ENCODE measurements at places on chromosomes 7 and 10.

GRCh38 chr7:27237735-27238334 is 4.8 kb upstream of the EVX1 start:
- no peak for DNase-seq

DNA sequence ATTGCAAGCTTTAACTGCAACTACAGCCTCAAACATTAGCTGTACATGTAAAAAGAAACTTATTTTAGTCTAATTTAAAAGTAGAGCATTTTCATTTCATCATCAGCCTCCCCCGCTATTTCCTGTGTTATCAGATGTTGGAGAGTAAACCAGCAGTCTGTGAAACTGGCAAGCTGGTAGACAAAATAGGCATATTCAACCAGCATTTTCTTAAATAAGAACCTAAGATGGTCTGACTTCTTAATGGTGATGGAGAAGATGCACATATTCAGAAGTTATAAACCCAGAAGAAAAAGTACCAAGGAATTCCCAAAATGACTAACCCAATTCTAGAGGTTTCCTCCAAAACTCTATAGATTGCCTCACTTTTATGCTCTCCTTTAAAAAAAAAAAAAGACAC is 24.9 kb downstream of the PIK3AP1 start:
- no peak for DNase-seq

DNA sequence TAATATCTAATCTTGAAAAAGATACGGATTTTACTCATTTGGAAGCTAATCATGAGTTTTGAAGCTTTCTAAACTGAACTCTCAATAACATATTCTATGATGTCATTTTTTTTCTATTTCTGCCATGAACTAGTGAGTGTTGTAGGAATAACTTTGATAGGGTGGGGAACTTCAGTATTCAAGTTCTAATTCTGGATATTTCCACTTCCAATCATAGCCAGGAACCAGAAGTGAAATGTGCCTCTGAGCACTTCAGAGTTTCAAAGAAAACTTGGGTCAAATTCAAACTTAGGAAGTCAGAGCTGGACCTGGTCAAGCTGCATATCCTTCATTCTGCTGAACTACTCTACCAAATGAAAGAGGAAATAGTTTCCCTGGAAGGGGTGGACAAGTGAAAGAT is 847 bp downstream of the AGMO start:
- DNase-seq, result no peak

DNA sequence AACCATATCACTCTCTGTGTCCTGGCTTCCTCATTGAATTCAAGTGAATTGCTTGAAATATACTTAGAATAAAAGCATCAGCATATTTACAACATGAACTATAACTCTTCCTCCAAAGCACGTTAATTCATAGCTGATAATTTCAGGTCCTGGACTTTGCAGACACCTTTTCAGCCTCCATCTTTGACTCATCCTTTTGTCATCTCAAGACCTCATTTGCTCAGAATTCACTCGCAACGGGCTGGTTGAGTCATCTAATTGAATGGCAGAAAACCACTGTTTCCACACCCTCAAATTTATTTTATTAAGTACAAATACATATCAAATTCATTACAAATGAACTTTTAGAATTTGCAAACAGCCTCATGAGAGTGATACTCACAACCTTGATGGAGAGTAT is 545.7 kb downstream of the GATA3 start:
- no peak for DNase-seq

DNA sequence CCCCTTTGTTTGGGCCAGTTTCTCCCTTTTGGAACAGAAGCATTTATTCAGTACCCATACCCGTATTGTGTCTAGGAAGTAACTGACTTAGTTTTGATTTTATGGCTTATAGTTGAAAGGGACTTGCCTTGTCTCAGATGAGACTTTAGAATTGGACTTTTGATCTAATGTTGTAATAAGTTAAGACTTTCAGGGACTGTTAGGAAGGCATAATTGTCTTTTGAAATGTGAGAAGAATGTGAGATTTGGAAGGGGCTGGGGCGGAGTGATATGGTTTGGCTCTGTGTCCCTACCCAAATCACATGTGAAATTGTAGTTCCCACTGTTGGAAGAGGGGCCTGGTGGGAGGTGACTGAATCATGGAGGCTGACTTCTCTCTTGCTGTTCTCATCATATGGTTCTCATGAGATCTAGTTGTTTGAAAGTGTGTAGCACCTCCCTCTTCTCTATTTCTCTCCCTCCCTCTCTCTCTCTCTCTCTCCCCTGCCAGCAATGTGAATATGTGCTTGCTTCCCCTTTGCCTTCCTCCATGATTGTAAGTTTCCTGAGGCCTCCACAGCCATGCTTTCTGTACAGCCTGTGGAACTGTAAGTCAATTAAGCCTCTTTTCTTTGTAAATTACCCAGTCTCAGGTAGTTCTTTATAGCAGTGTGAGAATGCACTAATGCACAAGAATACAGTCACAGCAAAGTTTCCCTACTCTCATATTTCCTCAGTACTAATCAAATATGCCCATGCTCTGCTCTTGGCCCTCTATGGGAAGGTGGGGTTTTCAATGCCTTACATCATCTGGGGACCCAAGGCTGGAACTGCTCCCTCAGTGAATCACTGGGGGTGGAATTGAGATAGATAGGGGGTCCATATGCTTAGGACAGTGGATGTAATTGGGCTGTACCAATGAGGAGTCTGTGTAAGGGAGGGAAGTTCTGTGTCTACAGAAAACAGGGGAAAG is 17.2 kb upstream of the AKR1C1 start:
- no peak for DNase-seq

GRCh38 chr7:129617178-129617577 is 5.7 kb downstream of the NRF1 start:
- no peak for DNase-seq

- DNase-seq, result no peak
These were observed 220.5 kb downstream of the MLLT10 start for GRCh38 chr10:21754410-21755011.

- DNase-seq, result no peak
These were observed 9.4 kb downstream of the IFRD1 start for GRCh38 chr7:112459645-112460044.

- DNase-seq, result no peak
These were observed 45.6 kb upstream of the C1GALT1 start for GRCh38 chr7:7136466-7137381.

DNA sequence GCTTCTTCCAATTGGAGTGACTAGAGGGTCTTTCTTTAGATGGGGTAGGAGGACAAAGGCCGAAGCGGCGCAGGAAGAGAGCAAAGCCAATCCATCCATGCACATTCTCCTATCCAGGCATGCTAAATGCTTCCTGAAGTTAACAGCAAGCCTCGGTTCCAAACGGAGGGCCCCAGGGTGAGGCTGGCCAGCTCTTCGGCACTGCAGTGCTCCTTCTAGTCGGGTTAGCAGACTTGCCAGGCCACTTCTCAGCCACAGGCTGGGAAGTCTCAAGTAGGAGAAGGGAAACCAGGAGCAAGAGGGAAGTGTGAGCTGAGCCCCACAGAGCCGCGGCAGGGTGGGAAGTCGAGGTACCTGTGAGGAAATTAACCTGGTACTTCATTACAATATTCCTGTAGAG is 253.8 kb upstream of the INHBA start:
- DNase-seq, result no peak

DNA sequence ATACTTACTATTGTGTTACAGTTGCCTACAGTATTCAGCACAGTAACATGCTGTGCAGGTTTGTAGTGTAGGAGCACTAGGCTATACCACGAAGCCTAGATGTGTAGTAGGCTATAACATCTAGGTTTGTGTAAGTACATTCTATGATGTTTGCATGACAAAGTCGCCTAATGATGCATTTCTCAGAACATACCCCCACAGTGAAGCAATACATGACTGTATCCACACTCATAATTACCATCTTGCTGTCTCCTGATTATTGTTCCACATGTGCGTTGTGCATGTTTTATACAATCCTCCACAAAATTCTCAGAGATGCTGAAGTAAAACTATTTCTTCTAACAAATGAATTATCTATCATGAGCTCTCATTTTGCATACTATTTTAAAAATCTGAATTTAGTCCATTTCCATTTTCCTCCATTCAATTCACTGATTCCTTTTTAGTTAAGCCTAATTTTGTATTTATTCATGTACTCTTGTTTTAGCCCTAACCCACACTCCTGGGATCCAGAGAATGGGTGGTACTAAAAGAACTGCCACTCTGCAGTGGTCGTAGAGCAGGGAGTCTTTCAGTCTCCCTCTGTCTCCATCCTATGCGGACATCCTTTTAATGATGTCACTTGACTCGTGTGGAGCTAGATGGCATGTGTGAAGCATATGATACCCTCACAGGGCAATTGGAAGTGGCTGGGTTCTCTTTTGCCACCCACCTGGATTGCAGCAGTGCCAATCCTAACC is 67.6 kb upstream of the CAV2 start:
- DNase-seq, result no peak

DNA sequence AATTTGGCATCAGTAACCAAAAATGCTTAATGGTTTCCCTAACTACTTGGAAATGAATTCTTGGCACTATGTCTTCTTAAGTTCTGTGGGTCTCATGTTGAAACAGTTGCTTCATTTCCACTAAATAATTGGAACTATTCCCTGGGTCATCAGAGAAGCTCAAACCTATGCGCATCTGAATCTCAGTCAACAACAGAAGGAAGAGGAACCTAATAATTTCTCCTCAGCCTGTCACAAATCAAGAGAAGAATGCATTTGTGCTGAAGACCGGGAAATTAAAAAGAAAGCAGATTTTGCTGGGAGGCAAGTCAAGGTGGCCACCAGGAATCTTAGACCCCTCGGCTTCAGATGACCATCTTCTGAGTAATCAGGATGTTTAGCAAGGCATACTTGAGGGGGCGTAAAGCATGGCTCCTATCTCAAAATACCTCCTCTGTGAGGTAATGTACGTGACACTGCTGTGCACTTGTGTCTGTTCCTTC is 41.4 kb downstream of the TOMM7 start:
- no peak for DNase-seq

DNA sequence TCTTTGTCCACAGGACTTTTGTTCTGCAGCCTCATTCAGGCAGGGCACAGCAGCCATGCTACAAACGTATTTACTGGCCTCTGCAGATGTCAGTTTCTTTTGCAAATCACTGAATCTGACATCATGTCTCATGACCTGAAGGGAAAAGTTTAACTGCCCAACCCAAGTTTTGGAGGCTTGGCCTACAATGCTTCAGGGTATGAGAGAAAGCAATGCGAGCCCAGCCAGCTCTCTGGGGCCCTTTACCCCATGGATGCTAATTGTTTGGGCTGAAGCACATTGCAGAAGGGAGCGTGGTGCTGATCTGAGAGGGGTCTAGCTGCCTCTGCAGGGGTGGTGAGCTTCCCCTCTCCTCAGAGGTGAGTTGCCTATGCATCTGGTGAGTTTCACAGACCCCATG is 179.9 kb upstream of the CXCL12 start:
- DNase-seq, result no peak

DNA sequence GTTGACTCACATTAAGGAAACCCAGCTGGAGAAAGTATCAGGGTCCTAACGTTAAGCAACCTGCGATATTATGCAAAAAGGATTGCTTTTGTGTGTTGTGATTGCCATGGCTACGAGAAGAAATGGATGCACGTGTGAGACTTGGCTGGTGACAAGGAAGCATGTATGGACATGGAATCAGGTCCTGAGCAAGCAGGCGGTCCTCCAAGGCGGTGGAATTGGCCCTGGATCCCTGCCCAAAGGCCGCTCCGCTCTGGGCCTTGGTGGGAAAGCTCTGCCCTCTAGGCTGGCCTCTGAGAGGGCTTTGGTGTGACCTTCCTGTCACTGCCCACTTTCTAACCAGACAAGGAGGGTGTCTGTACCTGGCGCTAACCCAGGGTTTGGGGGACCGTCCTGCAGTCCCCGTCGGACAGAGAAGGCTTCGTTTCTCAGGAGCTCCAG is 192.1 kb downstream of the EBF3 start:
- DNase-seq, result no peak

DNA sequence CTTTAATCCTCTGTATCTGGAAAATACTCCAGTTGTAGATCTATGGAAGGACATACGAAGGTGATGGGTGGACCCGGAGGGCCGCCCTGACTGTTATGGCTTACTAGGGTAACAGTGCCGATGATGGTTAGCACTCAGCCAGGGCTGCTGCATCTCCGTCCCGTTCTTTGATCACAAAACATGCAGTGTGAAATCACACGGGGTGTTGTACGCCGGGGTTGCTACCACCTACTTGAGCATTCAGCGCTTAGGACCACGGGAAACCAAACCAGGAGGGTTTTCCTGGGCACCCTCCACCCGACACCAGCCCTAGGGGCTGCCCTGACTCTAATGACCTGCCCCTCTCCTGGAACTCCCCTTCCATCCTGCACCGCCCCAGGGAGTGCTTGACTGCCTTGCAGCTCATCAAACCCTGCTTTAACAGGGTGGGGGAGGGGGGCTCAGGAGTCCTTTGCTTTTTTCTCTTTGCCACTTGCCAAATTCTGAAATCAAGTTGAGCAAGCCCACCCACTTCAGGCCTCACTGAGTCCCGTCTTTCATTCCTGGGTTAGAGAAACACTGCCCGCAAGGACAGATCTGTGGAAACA is 20.4 kb downstream of the ZNF775 start:
- DNase-seq, result no peak

GRCh38 chr10:87092861-87093631 is 1.6 kb downstream of the GLUD1 start:
- DNase-seq, result no peak

DNA sequence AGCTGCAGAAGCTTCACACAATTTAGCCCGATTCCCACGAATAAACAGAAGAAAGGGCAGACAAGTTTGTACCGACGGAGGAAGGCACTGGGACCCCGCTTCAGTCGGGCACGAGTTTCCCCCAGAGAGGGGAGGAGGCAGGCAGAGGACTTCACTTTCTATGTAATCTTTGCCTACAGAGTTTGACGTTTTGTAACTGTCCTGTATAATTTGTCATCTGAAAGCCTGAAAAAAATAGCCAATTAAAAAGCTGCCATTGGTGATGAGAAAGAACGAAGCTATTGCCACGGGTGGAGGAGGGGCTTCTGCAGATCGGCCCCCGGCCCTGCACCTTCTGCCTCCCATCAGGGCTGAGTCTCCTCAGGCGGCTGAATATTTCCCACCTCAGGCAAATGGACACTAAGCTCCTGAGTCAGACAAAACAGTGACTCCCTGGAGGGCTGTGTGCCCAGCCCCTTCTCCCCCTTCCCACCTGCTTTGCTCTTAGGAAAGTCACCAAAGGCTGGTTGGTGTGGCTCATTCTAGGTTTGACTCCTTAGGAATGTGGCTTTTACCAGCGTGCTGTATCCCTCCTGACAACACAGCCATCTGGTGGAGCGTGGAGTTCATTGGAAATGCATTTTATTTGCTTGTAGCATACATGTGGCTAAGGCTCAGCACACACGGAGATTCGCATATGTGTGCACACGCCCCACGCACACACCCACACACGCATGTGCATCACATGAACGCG is 117.4 kb downstream of the VIPR2 start:
- no peak for DNase-seq

Data from stimulated activated CD8-positive, alpha-beta memory T cell treated with anti-CD3 and anti-CD28 coated beads, Interleukin-2, amount 100 ng/mL, for 48 hours (primary cell).